ENCODE measurements at places on chromosomes 12 and 14.

DNA sequence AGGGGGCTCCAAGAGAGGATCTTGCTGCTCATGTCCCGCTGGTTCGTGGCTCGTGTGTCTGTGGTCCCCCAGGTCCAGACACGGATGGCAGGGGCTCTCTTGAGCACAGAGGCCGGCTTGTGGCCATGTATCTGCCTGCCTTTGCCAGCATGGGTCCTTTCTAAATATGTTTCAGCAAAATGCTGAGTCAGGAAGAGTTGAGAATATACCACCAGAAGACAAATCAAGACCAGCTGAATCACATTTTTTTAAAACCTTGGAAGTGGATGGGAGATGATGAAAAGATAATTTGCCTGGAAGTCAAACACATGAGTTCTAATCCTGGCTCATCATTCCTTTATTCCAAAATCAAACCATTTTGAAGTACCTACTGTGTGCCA is 58.0 kb downstream of the NUAK1 start:
- no peak for DNase-seq

DNA sequence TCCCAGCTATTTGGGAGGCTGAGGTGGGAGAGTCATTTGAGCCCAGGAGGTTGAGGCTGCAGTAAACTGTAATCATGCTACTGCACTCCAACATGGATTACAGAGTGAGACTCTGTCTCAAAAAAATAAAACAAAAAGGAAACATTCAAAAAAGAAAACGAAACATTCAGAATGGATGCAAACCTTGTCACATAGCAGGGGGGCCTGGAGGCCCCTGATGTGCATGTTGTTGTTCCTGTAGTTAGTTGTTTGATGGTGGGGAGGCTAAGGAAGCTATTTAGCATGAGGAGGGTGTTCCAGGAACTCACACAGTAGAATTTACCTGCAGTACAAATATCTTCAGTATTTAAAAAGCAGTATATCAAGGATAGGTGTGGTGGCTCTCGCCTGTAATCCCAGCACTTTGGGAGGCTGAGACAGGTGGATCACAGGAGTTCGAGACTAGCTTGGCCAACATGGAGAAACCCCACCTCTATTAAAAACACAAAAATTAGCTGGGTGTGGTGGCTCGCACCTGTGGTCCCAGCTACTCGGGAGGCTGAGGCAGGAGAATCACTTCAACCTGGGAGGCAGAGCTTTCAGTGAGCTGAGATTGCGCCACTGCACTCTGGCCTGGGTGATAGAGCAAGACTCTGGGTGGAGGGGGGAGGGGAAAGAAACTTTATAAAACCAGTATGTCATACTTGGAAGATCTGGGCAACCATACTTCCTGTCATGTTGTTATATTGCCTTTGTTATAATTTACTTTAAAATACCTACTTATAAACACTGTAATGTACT is 17.6 kb upstream of the AEBP2 start:
- DNase-seq = no peak

- DNase-seq = no peak
These were observed 208.0 kb upstream of the DIO2 start for GRCh38 chr14:80419345-80419744.

- DNase-seq = no peak
These were observed 154.3 kb downstream of the STXBP6 start for GRCh38 chr14:24895622-24896021.

- no peak for DNase-seq
These were observed 3.9 kb upstream of the TMEM233 start for GRCh38 chr12:119589634-119590033.

GRCh38 chr14:68229423-68230100 is 410.0 kb downstream of the RAD51B start:
- DNase-seq = peak; percentile 14

DNA sequence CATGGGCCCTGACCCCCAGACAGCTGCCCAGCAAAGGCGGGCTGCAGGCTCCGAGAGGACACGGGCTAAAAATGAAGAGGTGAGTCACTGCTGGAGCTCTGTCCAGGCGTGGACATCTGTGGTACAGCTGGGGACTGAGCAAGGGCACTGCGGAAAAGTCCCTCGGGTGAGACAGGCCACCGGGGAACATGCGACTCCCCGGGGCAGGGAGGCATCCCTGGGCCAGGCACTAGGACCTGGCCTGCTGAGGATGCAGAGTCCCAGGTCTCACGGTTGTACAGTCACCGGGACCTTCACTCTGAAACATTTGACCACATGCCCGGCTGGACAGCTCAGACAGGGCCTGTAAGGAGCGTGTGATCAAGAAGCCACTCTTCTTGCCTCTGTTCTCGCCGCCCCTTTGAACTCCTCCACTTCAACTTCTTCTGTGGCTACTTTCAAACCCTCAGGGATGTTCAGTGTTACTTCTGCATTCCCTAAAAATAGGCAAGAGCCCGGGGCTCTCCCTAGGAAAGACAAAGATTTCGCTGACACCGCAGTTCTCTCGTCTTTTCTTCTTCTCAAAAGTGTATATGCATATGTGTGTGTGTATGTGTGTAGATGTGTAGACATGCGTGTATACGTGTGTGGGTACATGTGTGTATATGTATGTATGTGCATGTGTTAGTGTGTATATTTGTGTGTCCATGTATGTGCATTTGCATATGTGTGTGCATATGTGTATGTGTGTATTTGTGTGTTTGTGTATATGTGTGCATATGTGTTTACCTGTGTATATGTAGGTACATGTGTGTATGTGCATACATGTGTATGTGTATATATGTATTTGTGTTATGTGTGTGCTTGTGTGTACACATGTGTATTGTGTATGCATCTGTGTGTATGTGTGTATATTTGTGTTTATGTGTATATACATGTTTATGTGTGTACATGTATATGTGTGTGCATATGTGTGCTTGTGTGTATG is 5.0 kb upstream of the RFLNA start:
- no peak for DNase-seq

DNA sequence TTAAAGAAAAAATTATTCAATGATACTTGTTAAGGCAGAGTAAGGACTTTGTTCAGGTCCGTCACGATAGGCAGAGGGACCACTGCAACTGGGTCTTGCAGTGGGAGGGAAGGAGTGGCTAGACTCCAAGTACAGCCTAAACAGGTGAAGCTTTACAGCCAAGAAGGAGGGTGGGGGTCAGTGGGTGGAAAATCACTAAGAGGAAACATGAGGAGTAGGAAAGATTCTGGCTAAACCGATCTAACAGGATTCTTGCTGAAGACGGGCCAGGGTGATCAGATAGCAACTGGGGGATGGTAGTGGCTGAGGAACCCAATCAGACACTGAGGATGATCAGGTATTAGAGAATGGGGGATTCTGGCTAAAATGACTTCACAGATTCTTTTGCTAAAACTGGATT is 100.2 kb downstream of the TTC7B start:
- no peak for DNase-seq

DNA sequence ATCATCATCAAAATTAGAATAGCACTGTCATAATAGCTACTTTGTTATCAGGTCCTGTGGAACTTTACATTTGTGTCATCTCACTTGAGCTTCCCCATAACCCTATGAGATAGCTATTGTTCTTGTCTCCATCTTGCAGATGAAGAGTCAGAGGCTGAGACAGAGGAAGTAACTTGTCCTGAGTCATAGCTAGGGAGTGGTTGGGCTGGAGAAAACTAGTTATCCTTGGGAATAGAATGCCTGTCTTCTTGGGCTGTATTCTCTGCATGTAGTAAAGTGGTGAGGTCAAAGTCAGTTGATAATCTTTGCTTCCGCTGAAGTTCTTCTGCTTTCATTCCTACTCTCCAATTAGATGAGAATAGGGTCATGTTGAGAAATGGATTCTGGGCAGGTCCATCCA is 117.0 kb downstream of the SMOC1 start:
- DNase-seq = no peak

DNA sequence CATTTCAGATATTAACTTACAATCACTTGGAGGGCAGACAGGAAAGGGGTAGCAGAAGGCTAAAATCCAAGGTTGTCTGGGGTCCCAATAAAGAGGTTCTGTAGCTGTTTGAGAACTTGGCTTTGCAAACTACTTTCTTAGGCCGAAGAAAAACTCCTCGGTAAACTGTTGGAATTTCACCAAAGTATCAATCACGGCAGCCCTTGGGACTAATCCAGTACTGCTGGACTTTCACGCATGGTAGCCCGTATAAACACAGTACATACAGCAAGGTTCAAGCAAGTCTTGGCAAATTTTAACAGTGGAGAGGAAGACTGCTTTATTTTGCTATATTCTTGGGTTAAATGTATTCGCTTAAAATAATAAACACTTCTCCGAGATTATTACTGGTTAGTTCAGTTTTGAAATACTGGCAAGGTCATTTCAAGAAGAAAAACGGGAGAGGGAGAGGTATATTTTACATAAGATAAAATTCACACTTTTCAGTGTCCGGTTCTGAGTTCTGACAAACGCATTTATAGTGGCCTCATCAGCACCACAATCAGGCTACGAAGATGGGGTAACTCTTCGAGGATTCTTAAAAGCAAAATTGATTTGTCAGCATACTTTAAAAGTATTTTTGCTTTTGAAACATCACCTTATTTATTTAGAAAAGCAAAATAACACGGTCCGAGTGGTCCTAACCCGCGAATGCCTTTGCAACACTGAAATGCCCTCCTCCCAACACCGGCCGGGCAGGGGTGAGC is 1.3 kb downstream of the SETD3 start:
- DNase-seq = no peak

DNA sequence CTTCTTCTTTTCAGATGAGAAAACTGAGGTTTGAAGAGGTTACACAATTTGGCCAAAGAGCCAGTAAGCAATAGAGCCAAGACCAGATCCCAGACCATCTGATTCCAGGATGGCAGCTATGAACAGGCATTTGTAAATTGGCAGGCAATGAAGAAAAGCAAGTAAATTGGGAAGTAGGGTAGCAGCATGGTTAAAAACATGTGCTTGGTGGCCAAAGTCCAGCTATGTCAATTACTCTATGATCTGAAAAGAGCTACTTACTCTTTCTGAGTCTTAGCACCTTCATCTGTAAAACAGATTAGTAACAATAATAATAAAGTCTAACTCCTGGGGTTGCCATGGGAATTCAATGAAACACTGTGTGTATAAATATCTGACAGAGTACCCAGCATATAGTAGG is 60.2 kb upstream of the MDM1 start:
- DNase-seq = no peak

DNA sequence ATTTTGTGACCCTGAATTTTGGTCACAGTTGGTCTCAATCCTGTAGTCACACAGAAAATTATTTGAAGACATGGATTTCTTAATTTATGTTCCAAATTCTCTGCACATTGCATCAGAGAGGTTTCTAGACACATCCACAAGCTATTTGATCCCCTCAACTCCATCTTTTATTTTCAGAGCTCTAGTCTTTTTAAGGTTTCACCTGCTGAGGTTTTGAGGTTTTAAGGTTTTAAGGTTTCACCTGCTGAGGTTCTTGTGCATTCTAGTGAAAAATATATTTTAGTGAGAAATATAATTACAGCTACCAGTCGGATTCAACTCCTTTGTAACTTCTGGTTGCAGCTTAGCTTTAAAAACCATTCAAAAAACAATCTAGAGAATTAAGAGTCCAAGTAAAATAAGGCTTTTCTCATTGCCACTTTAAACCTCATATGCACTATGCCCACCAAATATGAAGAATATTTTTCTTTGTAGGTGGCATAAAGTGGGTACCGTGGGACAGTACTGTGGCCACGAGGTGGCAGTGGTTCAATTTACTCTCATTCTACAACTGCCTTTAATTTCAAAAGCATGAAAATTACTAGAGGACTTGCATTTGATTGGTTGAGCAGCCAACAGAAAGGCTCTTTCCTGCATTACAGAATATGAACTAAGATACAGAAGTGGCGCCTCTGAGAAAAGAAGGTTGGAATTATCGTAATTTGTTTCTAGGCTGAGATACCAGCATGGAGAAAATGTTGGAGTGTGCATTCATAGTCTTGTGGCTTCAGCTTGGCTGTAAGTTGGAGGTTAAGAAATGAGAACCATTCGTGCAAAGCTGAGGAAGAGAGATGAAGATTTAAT is 366.5 kb upstream of the OR4E1 start:
- DNase-seq = peak; percentile 38

All from activated T-cell treated with anti-CD3 and anti-CD28 coated beads, Interleukin-2, amount 50 U/mL, for 72 hours (primary cell).